NCI-H1092 (cell line): ENCODE measurements at places on chromosomes 5 and 9.

GRCh38 chr5:42250-42649 is 49.7 kb upstream of the PLEKHG4B start:
- DNase-seq: no peak

GRCh38 chr9:86983620-86984259 is 36.4 kb upstream of the GAS1 start:
- DNase-seq: no peak

GRCh38 chr9:36487482-36488388 is 85.0 kb upstream of the MELK start:
- DNase-seq: peak; percentile 96

DNA sequence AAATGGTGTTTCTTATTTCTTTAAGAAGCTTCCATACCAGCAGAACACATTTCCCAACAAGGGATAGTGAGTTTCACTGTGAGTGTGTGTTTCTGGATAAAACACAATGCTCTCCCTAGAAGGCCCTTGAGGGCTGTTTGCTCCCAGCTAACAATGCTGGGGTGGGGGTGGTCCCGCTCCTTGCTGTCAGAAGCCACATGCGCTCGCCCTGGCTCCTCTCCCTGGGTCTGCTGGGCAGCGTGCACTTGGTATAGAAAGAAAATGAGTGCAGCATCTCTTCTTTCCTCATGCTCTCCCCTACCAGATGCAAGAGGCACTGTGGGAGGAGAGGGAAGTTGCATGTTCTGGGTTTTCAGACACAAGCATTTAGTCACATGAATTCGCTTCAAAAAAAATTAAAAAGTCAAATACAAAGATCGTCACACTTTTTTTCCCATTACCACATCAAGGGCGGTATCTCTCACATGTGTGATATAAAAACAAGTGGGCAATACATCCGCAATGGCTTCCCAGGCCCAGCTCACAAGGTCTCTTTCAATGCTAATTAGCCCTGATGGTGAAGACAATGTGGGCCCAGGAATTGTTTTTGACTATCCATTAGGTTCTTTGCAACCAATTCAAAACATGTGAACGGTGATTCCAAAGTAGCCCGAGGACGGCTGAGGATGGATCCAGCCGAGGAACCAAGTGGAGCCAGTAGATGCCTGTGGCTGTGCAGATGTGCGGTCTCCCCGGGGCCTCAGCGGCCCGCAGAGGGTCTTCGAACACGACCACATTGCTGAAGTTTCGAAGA is 603.6 kb downstream of the IRX1 start:
- DNase-seq: no peak

DNA sequence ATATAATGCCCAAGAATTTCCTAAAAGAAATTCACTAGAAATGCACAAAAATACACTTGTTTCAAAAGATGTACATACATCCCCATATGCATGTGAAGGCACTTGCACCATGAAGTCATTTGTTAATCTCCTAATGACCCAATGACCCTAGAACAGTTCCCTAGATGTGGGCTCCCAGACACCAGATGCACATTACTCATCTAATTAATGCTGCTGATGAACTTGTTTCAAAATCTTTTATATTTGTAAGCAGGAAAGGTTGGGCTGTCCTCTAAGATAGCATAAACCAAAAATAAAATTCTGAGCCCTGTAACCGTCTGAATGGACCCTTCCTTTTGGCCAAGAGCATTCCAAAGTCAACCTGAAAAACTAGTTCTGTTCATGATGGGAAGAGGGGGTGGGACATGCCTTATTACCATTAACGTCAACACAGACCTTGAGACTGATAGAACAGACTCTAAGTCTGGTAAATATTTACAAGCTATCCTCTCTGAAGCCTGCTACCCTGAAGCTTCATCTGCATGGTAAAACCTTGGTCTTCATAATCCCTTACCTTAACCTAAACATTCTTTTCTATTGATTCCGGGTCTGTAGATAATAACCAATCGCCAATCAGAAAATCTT is 91.0 kb upstream of the DAPK1 start:
- no peak for DNase-seq

- DNase-seq: no peak
These were observed 273.2 kb downstream of the SMARCA2 start for GRCh38 chr9:2288309-2288708.

DNA sequence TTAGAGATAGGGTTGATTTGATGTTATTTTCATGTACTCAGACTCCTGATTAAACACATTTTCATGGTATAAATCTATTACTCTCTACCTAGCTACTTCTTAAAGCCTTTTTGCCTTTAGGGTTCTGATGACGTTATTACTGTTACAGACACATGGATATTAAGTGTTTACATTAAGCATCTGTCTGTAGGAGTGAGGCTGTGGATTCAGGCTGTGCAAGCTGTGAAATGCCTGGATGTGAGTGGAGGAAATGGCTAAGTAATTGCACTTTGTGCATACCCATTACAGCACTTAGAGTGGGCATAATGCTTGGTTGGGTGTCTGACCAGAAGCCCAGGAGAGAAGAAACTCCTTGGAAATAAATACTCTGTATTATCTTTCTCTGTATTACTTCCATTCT is 186.8 kb downstream of the SNX18 start:
- DNase-seq: no peak

DNA sequence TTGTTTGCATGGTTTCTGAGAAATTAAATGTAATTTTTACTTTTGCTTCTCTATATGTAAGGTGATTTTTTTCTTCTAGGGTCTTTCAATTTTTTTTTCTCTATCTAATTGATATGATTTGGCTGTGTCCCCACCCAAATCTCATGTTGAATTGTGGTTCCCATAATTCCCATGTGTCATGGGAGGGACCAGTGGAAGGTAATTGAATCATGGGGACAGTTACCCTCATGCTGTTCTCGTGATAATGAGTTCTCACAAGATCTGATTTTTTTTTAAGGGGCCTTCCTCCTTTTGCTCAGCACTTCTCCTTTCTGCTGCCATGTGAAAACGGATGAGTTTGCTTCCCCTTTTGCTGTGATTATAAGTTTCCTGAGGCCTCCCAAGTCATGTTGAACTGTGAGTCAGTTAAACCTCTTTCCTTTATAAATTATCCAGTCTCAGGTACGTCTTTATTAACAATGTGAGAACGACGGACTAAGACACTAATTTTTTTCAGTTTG is 150.8 kb downstream of the MTRR start:
- no peak for DNase-seq

DNA sequence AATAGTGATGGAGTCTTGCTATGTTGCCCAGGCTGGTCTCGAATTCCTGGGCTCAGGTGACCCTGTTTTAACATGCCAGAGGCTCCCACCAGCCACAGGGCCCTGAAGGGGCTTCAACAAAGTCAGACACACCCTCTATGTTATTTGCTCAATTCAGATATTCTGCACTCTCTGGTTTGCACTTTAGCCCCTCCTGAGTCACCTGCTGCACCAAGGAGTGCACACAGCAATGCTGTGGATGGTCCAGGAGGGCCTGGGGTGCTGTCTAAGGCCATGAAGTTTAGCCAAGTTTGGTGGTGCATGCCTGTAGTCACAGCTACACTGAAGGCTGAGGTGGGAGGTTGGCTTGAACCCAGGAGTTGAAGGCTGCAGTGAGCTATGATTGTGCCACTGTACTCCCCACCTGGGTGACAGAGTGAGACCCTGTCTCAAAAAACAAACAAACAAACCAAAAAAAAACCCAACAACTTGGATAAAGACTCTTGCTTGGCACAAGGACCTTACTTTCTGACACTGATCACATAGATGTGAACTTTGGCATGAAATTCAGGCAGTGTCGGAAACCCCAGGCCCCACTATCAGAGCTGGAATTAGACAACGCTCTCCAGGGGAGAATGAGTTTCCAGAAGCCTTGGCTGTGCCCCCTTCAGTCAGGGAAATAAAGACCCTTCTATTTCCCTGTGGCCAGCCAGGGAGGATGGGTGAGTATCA is 39.7 kb upstream of the CDKN2AIPNL start:
- DNase-seq: no peak

DNA sequence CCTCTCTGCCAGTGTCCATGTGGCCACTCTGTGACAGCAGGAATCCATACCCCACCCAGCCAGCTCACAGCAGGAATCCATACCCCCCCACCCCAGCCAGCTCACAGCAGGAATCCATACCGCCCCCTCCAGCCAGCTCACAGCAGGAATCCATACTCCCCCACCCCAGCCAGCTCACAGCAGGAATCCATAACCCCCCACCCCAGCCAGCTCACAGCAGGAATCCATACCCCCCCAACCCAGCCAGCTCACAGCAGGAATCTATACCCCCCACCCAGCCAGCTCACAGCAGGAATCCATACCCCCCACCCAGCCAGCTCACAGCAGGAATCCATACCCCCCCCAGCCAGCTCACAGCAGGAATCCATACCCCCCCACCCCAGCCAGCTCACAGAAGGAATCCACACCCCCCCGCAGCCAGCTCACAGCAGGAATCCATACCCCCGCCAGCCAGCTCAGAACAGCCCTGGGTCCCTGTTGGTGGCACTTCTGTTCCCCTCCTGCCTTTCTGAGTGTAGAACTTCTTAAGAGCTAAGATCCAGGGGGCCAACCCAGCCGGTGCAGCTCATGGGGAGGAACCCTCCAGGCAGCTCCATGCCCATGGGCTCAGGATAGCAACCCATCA is 8.4 kb upstream of the RXRA start:
- no peak for DNase-seq

- DNase-seq: no peak
These were observed 1829.6 kb upstream of the NUDT12 start for GRCh38 chr5:105392122-105392709.

- no peak for DNase-seq
These were observed 109.5 kb downstream of the TENT4A start for GRCh38 chr5:6822556-6823343.

DNA sequence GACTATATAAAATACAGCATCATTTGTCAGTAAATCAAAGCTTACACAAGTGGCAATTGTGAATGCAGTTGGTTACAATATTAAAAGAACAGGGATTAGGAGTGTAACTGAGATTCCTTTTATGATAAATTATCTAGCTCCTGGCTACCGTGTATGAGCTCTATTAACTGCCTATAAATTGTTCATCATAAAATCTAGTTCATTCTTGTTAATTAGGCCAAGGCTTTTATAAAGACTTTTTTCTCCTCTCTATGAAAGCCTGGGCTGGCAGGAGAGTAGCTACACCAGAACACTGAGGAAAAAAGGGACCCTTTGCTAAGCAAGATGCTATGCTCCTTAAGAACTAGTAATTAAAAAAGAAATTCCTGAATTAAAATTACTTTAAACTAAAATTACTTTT is 132.4 kb upstream of the MEF2C start:
- no peak for DNase-seq

- no peak for DNase-seq
These were observed 134.2 kb downstream of the KCNIP1 start for GRCh38 chr5:170638051-170638450.

GRCh38 chr5:112024769-112025168 is 267.8 kb upstream of the NREP start:
- DNase-seq: no peak

DNA sequence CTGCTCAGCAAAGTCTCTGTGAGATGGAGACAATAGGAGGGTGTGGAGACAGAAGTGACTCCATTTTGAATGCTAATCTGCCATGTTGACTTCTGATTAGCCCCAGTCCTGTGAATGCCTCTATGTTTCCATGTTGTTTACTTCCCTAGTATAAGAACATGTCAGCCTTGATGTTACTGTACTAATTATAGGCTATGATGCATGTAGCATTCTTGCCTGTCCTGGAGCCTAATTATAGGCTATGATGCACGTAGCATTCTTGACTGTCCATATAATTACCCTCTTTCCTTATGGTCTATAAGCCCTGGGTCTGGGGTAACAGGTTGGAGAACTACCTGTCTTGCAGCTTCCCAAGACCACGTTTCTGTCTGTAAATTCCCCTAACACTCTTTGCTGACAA is 353.3 kb upstream of the CLINT1 start:
- DNase-seq: no peak

GRCh38 chr5:6162175-6162574 is 216.2 kb downstream of the MED10 start:
- no peak for DNase-seq

GRCh38 chr9:28365020-28365640 is 791.8 kb upstream of the C9orf72 start:
- DNase-seq: no peak

- peak; percentile 3 for DNase-seq
These were observed 701.3 kb upstream of the ACO1 start for GRCh38 chr9:31683116-31683515.

GRCh38 chr5:159017786-159018185 is 81.9 kb downstream of the EBF1 start:
- DNase-seq: no peak

DNA sequence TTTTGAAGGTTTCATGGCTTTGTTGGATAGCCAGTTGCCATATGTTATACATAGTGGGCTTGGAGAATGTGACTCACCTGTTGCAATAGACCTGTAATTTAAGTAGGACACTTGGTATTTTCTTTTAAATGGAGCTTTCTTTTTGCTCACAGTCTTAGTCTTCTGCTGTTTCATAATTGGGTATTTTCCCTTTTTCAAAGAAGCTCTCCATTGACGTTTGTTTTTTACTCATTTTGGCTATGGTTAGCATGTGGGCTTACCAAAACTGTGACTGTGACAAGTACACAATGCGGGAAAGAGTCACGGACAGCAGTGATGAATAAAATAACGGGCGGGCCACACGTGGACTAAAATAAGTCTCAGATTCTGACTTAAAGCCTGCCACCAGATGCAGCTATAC is 23.2 kb upstream of the RNF20 start:
- no peak for DNase-seq

DNA sequence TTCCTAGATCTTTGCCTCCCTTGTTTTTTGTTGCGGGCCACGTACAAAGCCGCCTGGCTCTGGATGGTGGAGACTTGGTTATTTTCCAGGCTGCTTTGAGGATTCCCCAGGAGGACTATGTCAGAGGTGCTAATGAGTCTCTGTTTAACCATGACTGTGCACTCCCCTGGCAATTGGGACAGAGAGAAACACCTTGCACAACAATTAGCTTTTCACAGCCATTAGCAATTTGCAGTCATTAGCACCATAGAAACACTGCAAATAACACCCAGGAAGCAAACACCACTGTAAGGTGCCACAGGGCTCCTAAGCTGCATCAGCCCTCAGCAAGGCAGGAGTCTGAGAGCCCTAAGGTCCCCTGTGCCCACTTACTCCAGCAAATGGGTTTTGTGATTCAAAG is 201.0 kb upstream of the VLDLR start:
- DNase-seq: peak; percentile 70

DNA sequence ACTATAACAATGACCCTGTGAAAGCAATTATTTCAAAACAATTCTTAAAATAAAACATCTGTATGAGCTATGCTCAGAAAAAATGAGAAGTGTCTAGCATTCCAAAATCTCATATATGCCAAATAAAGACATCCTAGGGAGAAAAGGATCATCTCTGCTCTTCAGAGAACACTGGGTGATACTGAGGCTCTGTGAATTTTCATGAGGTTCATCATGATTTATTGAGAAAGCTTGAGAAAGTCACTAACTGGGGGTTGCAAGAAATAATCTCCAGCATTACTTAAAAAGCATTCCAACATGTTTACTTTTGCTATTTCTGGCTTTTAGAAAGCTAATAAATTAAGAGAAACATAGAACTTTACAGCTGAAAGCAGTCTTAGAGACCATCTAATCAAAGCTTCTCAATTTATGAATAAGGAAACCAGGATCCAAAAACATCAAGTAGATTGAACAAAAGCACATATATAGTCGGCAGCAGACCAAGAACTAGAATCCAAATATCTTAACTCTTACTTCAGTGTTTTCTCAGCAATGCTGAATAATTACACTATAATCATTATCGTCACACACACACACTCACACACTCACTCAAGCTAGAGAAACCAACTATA is 372.8 kb downstream of the NR2F1-AS1 start:
- no peak for DNase-seq

- DNase-seq: no peak
These were observed 7.1 kb upstream of the OR2S2 start for GRCh38 chr9:35965011-35965410.

- no peak for DNase-seq
These were observed 191.0 kb downstream of the TARS1 start for GRCh38 chr5:33631786-33632185.
